ENCODE measurements at places on chromosomes 16 and 17. TPM values are rescaled to one million over a fixed set of nuclear protein-coding genes. Genes with fewer than 3 reads are reported as not detected.

The IRX3 gene
- 2.6 TPM for total RNA-seq

The CD68 gene
- total RNA-seq: 4.3 TPM

The EEF2K gene
- 23.6 TPM for total RNA-seq

The FNDC8 gene
- not detected for total RNA-seq

The FN3K gene
- total RNA-seq: 29.1 TPM

The PRAC1 gene
- total RNA-seq: not detected

The ABCA6 gene
- 35.9 TPM for total RNA-seq

The CRHR1 gene
- not detected for total RNA-seq

The CAMKK1 gene
- total RNA-seq: 9.3 TPM

The RDM1 gene
- not detected for total RNA-seq

The HBQ1 gene
- not detected for total RNA-seq

The LRRC46 gene
- total RNA-seq: not detected

The KRTAP2-3 gene
- not detected for total RNA-seq

The HOXB13 gene
- total RNA-seq: not detected

The CACNG1 gene
- not detected for total RNA-seq

The MMP28 gene
- 8.3 TPM for total RNA-seq

The SULT1A4 gene
- total RNA-seq: 1.8 TPM

The DNAI2 gene
- total RNA-seq: not detected

The UTS2R gene
- not detected for total RNA-seq
